BE2C (cell line): ENCODE measurements at places on chromosomes 7 and 10.

DNA sequence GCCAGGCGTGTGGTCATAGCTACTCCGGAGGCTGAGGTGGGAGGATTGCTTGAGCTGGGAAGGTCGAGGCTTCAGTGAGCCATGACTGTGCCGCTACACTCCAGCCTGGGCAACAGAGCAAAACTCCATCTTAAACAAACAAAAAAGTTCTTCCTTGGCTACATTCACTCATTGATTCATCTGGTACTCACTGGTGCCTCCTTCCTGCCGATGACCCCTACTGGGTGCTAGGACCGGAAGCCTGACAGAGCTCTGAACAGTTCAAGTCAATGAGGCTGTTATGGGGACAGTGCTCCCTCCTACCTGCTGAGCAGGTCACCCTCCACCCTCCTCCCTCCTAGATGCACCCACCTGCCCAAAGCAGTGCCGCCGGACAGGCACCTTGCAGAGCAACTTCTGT lies 4.9 kb downstream of the PCOLCE start:
- DNase-seq = no peak

DNA sequence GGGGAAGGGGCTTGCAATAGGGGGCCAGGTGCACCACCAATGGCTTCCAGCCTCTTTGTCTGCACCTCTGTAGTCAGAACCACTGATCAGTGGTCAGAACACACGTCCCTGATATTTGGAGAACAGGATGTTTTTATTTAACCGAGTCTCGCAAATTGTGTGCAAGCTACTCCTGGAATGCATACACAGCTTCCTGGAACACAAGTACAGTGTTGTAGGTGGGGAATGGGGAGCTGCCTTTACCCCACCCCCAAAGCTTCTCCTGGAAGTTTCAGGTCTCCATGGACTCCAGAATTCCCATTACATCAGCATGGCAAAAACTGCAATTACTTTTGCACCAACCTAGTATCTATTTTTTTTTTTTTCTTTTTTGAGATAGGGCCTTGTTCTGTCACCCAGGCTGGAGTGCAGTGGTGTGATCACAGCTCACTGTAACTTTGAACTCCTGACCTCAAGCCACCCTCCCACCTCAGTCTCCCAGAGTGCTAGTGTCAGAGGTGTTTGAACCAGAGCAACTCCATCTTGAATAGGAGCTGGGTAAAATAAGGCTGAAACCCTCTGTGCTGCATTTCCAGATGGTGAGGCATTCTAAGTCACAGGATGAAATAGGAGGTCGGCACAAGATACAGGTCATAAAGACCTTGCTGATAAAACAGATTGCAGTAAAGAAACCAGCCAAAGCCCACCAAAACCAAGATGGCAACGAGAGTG lies 374.0 kb downstream of the CALN1 start:
- DNase-seq = no peak

- DNase-seq = no peak
These were observed 10.3 kb downstream of the ZNF775 start for GRCh38 chr7:150389532-150389816.

DNA sequence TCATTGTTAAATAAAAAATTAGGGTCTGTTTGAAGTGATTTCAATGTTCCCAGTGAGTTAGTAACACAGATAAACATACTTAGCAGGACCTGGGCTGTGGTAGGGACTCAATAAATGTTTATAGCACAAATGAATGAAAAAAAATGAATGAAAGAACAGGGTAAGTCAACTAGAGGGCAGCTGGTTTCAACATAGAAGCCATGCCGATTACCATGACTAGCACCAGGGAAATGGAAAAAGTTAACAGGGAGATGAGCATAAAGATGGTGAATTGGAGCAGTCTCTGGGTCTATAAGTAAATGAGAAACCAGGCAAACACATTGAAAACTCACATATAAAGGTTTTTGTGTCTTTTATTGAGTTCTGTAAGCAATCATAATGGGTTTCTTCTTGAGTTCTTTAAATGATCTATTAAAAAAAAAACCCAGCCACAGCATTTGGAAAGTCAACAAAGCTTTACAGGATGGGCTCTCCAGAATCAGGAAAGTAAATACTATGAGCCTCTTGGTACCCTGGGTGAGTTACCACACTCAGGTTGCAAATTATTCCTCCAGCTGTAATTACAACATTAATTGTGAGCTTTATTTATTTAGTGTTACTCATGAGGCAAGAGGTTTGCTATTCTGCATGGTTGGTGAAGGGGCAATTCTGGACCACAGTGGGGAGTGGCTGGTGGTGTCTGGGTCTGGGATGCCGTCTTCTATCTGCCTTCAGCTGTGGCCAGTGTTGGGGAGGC lies 46.1 kb upstream of the MTPN start:
- DNase-seq = no peak

- no peak for DNase-seq
These were observed 62.2 kb downstream of the GRID1 start for GRCh38 chr10:86304436-86304835.

DNA sequence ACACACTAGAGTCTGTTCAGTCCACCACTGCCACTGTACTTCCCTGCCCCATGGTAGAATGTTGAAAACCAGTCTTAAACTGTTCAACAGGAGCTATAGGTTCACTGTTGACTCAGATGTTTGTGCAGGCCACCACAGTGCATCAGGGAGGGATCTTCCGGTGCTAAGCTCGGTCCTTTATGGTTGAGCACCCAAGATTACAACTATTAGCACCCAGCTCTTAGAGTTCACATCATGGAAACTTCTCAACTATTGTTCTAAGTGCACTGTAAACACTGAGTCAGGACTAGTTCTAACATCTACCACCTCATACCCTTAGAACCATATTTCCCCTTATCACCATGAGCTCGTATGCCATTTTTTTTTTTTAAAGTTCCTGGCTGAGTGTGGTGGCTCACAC lies 97.1 kb upstream of the MXI1 start:
- DNase-seq = no peak

GRCh38 chr7:32390210-32390609 lies 100.0 kb downstream of the LSM5 start:
- no peak for DNase-seq

- DNase-seq = peak; percentile 11
These were observed 495.8 kb downstream of the PARD3 start for GRCh38 chr10:34319197-34319846.

- DNase-seq = no peak
These were observed 23.8 kb upstream of the TPST1 start for GRCh38 chr7:66181329-66181728.

DNA sequence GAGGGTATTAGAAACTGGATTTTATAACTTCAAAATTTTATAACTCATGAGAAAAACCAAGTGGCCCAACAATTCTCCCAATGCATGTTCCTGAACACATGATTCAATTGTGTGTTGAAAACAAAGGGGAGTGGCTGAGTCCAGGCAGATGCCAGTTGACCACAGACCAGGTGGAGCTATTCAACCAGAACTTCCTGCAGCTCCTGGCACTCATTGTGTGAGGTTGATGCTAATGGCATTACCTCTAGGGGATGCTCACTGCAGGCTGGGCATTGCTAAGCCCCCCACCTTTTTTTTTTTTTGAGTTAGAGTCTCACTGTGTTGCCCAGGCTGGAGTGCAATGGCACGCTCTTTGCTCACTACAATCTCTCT lies 20.3 kb downstream of the MYOF start:
- peak; percentile 18 for DNase-seq

DNA sequence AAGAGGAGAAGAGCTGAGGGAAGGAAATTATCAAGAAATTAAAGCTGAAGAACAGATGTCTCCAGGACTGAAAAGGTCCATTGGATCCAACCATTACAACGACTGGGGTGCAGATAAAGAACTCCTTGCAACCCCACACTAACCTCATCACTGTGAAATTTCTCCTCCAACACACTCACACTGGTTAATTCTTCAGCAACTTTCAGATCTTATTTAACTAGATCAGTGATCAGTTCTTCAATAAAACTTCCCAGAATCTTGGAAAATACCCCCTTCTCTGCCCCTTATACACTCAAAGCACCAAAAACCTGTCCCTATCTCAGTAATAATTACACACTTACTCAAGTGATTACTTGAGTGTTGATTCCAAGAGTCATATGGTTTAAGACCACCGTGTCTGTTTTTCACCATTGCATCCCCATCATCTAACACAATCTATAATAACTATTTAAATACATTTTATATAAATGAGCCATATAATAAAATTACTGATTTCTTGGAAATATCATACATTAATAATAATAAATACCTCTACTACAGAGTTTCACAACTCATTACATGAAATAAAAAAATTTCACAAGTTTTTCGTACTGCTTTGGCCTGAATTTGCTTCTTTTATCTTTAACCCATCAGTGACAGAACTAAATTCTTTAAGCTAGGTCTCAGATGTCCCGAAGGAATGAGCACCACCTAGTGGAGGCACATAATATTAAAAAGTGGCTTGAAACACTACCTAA lies 123.7 kb downstream of the MPP7 start:
- peak; percentile 18 for DNase-seq

DNA sequence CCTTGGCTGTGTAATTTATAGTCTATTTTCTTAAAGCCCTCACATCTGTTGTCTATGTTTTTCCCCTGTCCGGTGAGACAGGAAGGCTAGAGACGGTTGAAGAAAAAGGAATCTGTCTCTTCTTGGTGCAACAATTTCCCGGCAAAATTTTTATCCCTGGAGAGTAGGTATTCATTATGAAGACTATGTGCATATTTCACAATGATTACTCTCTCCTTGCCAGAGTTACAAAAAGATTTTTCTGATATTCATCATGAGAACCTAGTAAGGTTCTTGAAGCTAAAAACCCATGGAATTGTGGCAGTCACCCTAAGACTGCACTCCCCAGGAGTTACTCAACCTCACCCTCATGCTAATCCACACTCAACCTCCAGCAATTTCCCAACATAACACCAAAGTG lies 55.0 kb upstream of the GHITM start:
- DNase-seq = no peak

- DNase-seq = no peak
These were observed 96.1 kb upstream of the KCNIP2 start for GRCh38 chr10:101939729-101940128.

- DNase-seq = no peak
These were observed 294.5 kb upstream of the NFE2L3 start for GRCh38 chr7:25857376-25858067.

- DNase-seq = peak; percentile 15
These were observed 1.3 kb upstream of the CUL1 start for GRCh38 chr7:148697256-148698006.

DNA sequence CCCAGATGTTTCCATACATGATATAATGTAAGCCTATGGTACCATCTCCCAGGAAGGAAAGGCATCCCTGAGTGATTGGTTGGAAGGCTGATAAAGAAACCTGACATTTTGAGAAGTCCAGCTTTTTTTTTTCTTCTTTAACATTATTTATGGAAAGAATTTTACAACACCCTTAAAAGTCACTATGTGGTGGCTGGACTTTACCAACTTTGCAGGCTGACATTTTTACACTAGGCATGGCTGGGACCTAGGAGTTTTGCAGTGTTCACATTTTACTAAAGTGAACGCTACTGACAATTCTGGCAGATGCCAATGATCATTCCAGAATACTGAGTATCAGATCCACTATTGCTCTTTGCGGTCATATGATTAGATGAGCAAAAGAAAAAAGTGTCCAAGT lies 239.9 kb downstream of the GLI3 start:
- no peak for DNase-seq

DNA sequence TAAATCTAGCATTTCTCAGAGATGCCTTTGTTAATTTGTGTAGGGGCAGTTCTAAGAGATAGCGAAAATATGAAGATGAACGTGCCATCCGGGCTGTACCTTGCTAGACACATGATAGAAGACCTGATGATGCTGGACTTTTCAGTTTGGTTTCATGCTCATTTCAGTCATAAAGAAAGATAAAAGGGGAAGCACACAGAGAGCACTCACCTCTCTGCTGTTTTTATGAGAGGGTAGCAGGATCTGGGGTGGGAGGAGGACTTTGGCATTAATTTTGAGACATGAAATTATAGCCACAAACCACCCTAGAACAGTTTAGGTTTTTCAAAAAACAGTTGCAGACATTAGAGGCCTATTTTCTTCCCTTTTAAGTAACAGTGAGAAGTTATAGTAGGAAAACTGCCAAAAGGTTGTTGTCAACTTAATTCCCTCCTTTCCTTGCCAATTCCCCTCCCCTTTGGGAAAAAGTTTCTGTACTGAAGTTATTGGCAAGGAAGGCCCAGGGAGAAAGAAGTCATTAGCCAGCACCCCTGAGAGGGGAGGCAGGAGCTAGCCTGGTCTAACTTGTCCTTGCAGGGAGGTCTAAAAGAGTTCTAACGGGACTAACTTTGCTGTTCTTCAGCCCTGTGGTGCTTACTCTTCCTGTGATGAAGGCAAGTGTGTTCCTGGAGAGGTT lies 2.6 kb downstream of the ST7 start:
- DNase-seq = no peak

- no peak for DNase-seq
These were observed 11.0 kb downstream of the ARPC1B start for GRCh38 chr7:99385564-99385963.

- peak; percentile 97 for DNase-seq
These were observed 11.7 kb downstream of the HSPB1 start for GRCh38 chr7:76314042-76314721.

DNA sequence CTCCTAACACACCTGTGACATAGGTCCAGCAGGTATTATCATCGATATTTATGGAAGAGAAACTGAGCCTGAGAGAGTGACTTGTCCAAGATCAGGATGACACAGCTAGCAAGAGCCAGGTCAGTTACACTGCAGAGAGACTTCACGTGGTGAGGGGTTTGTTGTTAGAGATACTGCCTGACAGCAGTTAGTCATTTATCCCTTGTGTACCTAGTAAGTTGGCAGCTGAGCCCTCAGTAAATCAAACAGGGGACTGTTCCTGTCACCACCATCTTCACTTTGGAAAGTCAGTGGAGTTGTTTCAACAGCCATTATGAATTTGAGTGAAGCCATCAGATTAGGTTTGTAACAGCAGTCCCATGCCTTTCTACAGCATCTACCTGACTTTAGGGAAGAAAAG lies 87.5 kb upstream of the GATA3 start:
- no peak for DNase-seq

DNA sequence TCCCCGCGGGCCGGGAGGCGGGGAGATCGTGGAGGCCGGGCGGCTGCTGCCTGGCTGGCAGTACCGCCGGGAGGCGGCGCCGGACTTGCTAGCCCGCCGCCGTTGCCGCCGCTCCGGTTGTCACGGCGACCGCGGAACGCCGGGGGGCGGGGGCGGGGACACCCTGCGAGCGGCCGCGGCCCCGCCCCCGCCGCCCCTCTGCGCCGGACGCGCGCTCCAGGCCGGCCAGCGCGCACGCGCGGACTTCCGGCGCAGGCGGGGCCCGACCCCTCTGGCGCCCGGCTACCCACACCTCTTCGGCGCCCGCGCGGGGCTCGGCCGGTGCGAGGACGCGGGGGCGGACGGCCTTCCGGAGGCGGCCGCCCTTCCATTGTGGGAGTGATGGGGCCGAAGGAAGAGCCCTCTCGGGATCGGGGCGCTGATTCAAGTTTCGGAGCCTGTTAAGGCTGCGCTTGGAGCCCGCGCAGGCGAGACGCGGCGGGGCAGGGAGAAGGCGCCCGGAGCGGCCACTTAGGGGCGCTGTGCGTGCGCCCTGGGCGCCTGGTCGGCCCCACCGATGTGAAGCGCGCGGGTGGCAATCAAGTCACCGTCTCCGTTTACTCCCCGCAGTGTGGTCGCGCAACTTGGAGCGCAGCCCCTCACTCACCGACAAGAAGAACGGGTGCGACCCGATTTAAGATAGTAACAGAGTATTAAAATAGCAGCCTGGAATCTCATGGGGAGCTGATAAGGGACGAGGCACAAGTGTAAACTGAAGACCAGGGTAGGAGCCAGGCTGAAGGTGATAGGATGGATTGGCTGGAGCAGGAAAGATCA lies 449 bp upstream of the DPY19L1 start:
- DNase-seq = peak; percentile 97

GRCh38 chr10:129514568-129515451 lies 47.8 kb downstream of the MGMT start:
- DNase-seq = no peak

- peak; percentile 81 for DNase-seq
These were observed 45.3 kb upstream of the GTF2I start for GRCh38 chr7:74612015-74612829.
